ENCODE measurements at places on chromosomes 4 and X.

DNA sequence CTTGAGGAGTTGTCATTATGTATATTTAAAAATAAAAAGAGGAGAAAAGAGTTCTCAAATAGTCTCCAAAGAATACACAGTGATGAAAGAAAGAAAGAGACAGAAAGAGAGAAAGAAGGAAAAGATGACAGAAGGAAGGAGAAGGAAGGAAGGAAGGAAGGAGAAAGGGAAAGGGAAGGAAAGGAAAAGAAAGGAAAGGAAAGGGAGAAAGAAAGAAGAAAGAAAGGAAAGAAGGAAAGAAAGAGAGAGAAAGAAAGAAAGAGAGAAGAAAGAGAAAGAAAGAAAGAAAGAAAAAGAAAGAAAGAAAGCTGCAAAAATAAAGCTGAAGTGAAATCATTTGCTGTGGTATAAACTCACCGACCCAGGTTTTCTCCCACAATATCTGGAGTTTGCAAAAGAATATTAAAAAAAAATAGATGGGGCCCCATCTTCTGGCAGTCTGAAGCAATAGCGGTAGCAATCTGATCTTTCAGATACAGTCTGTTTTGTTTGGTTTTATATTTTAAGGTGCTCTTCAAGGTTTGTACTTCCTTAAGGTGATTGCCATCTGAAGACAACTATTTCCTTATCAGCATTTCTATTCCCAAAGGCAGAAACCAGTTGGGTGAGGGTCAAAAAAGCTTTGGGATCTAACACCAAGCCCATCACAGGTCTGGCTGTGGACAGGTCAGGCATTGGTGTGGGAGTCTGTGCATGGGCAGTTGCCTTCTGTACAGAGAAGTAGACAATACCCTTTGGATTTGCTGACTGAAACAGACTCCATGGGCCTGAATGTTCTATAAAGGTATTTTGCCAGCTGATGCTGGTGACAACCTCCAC, 160.4 kb downstream of the CPEB2 start:
- DNase-seq: no peak

- no peak for DNase-seq
Measured at GRCh38 chr4:130628531-130628930, 1532.6 kb downstream of the C4orf33 start.

GRCh38 chrX:24214568-24214967, 65.0 kb downstream of the ZFX start:
- no peak for DNase-seq

GRCh38 chrX:75963774-75964173, 178.7 kb upstream of the MAGEE2 start:
- no peak for DNase-seq

GRCh38 chrX:1026263-1027015, 186.0 kb downstream of the CRLF2 start:
- DNase-seq: no peak

- no peak for DNase-seq
Measured at GRCh38 chr4:42398171-42398870, 1.0 kb downstream of the SHISA3 start.

- no peak for DNase-seq
Measured at GRCh38 chrX:71301195-71301924, at the start of gene ITGB1BP2. Gene ITGB1BP2 (plus strand): TSS chrX:71301750. CDS start chrX:71301807, 57 bp downstream.

- DNase-seq: no peak
Measured at GRCh38 chr4:850323-850945, 24.5 kb upstream of the CPLX1 start.

- no peak for DNase-seq
Measured at GRCh38 chrX:23610495-23610894, 56.8 kb upstream of the PRDX4 start.

- no peak for DNase-seq
Measured at GRCh38 chrX:9644335-9644734, 121.3 kb downstream of the GPR143 start.

DNA sequence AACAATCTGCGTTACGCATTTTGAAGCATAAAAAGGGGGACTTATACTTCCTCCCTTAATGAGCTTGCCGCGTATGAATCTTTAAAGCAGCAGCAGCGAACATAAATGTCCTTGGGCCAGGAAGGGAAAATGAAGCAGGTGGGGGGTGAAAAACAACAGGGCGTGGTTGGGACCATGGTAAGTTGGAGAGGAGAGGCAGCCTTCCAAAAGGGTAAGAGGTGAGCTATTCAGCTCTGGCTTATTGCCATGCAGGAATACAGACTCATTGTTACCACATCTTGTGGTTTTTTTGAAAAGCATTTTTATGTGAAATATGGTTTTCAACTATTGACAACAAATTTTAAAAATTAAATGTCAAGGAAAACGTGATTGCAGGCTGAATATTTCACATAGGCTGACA, 710.7 kb upstream of the FAM241A start:
- no peak for DNase-seq

- DNase-seq: no peak
Measured at GRCh38 chrX:71619986-71620385, 1.7 kb upstream of the CXCR3 start.

- no peak for DNase-seq
Measured at GRCh38 chr4:147012059-147012707, 66.5 kb upstream of the TTC29 start.

DNA sequence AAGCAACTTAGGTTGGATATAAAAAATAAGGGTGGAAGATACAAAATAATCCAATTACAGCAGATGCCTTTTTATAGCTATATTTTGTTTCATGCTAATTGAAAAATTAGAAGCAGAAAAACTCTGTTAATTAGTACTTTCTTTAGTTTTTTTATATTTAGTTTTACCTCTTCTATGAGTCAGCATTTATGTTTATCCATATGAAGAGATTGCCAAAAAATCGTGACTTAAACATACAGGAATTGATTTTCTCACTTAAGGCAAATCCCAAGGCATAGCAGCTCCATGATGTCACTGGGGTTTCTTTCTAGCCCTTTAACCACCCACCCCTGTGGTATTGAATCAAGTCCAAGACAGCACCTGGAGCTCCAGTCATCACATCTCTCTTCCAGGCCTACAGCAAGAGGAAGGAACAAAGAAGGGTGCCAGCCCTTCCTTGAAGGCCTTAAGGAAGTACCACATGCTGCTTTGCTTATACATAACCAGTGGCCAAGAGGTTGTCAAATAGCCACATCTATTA, 365.8 kb upstream of the TENM3 start:
- DNase-seq: no peak

- DNase-seq: no peak
Measured at GRCh38 chrX:35743331-35743730, 54.8 kb upstream of the MAGEB16 start.

GRCh38 chrX:63050225-63050624, 300.9 kb downstream of the SPIN4 start:
- no peak for DNase-seq

- DNase-seq: no peak
Measured at GRCh38 chr4:95107004-95107403, 349.2 kb downstream of the BMPR1B start.

GRCh38 chr4:41930139-41930831, 4.9 kb upstream of the TMEM33 start:
- no peak for DNase-seq

DNA sequence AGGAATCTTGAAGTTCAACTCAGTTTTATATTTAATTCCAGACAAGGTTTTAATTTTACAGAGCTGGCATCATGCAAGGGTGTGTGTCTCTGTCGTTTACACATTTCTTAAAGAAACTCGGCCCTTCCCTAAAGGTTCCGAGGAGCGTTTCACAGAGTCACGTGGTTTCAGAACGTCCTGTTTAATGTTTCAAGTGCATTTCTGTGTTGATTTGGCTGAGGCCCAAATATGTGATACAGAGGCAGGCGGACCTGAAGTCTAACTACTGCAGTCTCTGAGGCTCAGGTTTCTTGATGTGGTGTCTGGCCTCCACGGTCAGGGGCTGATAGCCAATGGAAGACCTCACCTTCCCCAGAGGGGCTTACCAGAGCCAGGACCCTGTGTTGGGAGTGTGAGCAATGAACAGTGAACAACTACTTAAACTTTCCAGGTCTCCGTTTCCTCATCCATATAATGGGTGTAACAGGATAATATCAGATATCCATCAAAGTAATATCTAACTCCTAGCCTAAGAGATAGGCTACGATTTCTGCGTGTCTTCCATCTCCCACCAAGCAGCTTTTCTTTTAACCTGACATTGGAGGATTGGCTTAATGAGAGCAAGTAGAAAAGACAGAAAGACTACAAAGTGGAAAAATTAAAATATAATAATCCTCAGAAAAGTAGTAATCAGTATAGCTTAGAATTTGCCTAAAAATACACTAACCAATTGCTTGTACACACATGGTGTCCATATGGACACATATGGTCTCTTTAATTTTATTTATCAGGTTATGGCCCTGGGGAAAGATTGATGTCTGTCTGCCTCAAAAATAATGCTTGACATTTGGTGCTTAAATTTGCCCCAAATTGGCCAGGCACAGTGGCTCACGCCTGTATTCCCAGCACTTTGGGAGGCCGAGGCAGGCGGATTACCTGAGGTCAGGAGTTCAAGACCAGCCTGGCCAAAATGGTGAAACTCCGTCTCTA, 50.0 kb upstream of the TRIM2 start:
- DNase-seq: no peak

DNA sequence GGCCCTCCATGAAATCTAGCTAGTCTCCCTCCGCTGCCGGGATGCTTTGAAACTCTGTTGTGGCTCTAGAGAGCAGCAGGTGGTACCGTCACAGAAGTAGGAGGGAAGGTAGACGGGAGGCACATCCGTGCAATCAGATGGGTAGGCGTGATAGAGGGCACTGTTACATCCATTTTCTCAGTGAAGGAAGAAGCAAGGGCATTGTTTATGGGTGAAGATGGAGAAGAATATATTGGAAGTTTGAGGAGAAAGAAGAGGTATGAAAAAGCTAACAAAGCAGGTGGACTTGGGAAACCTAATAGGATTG, 1.3 kb downstream of the ANAPC4 start:
- DNase-seq: no peak

DNA sequence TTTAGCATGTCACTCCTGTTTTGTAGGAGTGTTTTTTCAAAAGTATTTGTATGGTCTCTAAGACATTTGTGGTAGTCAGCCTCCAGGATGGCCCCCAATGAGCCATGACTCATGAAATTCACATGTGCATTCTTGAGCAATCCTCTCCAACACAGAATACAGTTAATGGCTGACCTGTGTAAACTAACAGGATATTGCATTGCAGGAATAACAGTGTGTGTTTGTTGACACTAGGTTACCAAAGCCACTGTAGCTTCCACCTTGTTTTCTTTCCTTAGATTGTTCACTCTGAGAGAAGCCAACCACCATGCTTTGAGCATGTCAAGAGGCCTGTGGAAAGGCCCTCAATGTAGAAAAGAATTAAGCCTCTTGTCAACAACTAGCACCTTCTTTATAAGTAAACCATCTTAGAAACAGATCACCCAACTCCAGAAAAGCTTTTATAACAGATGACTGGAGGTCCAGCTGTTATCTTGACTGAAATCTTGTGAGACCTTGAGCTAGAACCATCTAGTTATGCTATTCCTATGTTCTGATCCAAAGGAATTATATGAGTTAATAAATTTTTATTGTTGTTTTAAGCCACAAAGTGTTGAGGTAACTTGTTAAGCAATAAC, 28.5 kb downstream of the TBCK start:
- DNase-seq: no peak

DNA sequence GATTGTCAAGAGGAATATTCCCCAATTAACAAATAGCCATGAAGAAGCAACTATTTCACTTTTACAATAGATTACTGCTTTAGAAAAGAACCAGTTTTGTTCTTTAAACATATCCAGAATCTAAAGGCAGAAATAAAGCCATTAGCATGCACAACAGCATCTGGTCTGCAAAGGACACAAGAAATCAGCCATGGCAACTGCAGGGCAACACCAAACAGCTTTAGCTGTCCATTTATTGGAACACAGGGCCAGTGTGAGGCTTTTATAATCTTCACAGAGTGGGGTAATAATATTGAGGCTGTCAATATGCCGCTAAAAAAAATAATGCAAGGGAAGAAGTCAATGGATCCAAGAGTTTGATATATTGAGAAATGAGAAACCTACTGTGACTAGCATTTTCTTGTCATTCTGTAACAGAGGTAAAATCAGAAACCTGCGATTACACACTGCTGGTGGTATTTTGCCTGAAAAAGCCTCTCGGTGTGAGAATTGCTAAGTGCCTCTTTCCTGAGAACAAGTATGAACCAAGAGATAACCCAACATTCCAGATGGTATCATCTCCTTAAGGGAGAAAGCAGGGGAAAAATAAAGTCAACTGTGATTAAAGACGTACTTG, 2.7 kb upstream of the BANK1 start:
- DNase-seq: no peak

GRCh38 chr4:67762086-67762485, 7.9 kb upstream of the GNRHR start:
- no peak for DNase-seq

- no peak for DNase-seq
Measured at GRCh38 chr4:31613946-31614623, 893.9 kb downstream of the PCDH7 start.

- DNase-seq: no peak
Measured at GRCh38 chr4:165379678-165380064, 863 bp downstream of the CPE start.

- peak; percentile 8 for DNase-seq
Measured at GRCh38 chr4:150867148-150867547, 147.9 kb downstream of the LRBA start.

DNA sequence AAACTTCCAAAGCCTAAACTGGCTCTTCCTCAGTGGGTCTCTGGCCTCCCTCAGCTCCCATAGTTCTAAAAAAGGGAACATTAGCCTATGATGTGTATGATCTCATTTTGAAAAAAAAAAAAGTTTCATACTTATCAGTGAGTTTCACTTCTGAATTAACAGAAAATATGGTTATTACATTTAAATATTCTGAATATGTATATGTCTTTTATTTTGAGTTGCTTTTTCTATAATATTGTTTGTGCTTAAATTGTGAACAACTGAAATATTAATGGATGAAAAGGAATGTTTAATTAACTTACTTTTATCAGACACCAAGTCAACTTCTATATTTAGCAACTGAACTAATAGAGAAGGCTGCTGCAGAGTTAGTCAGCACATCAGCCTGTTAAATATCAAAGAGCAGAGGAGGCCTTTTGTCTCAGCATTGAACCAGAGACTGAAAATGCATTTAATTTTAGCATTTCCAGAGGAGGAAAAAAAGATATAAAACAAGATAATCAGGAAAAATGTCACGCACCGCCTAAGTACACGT, 20.4 kb upstream of the FHL1 start:
- DNase-seq: no peak

DNA sequence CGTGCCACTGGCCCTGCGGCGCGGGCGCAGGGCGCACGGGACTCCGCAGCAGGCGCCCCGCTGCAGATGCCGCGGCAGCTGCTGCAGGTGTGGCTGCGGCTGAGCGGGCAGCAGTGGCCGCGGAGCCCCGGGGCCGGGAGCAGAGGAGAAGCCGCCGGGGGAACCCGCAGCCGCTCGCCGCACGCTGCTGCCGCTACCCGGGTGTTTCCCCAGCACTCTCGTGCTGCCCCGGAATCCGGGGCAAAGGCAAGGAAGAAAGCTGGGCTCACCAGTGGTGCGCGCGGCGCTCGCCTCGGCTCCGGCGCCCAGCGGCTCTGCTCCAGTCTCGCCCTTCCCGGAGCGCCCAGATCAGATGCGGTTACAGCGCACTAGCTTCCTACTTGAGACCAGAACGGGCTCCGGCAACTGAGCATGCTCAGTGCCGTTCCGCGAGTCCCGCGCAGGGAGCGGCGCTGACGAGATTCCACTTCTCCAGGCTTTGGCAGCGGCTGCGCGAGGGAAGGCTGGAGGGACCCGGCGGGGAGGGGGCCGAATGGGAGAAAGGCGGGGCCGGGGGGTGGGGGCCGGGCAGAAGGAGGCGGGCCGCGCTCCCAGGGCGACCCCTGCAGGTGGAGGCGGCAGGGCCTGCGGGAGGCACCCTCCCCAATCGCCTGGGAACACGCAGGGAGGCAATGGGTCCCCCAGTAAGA, at the start of gene APBB2:
TSS of gene APBB2 (minus strand) at position 407 of the 689 bp plus-strand sequence. CDS start 181,288 bp downstream, outside the sequence.
- peak; percentile 32 for DNase-seq

Data from stimulated activated CD4-positive, alpha-beta T cell treated with anti-CD3 and anti-CD28 coated beads, Interleukin-1b, Interleukin-23, amount 100 ng/mL, for 1 hour (primary cell).